ENCODE measurements at places on chromosomes 5 and 9. TPM values are rescaled to one million over a fixed set of nuclear protein-coding genes. Genes with fewer than 3 reads are reported as not detected.

Gene GBGT1
- 19.4 TPM for total RNA-seq

Gene AHRR
- 0.34 TPM for total RNA-seq

Gene CCL28
- 1.2 TPM for total RNA-seq

Gene SLC25A2
- 0.98 TPM for total RNA-seq

Gene LRRC70
- 13.9 TPM for total RNA-seq

Gene OTULINL
- 21.6 TPM for total RNA-seq

Measured in subcutaneous adipose tissue (tissue), 4 donors.